ENCODE measurements at places on chromosomes 16 and 17. TPM values are rescaled to one million over a fixed set of nuclear protein-coding genes. Genes with fewer than 3 reads are reported as not detected.
A peak's percentile ranks its signal among the peaks of the same experiment; 100 is the strongest.

Gene CEMP1
- total RNA-seq: not detected

Gene SCNN1G
- total RNA-seq: not detected

Gene KRT31
- total RNA-seq: not detected

- DNase-seq: no peak
Measured at GRCh38 chr16:78458588-78458987, 359.1 kb downstream of the WWOX start.

- DNase-seq: no peak
Measured at GRCh38 chr17:16872351-16873173, 99.4 kb downstream of the TNFRSF13B start.

DNA sequence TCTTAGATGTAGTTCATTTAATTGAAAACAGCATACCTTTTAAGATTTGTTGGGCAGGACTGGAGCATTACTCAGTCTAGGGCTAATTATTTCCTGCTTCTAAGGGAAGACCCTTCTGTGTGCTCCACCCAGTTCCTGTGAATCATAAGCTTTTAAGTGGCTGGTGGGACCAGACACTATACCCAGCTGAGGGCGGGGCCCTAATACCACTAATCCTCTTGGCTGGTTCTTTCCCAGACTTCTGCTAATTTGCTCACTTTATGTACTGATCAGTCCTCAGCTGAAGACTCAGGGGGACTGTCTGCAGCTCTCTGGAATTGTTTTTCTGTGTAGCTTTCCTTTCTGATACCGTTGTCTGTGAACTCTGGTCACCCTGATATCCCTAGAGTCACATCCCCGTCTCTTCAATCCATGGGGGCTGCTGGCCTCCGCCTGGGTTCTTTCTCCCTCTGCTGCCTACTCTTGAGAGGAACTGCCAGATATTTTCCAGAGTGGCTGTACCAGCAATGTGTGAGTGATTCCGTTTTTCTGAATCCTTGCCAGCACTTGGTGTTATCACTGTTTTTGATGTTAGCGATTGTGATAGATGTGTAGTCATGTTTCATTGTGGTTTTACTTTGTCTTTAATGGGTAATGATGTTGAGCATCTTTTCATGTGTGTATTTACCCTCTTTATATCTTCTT lies 35.1 kb downstream of the MFSD11 start:
- DNase-seq: no peak

DNA sequence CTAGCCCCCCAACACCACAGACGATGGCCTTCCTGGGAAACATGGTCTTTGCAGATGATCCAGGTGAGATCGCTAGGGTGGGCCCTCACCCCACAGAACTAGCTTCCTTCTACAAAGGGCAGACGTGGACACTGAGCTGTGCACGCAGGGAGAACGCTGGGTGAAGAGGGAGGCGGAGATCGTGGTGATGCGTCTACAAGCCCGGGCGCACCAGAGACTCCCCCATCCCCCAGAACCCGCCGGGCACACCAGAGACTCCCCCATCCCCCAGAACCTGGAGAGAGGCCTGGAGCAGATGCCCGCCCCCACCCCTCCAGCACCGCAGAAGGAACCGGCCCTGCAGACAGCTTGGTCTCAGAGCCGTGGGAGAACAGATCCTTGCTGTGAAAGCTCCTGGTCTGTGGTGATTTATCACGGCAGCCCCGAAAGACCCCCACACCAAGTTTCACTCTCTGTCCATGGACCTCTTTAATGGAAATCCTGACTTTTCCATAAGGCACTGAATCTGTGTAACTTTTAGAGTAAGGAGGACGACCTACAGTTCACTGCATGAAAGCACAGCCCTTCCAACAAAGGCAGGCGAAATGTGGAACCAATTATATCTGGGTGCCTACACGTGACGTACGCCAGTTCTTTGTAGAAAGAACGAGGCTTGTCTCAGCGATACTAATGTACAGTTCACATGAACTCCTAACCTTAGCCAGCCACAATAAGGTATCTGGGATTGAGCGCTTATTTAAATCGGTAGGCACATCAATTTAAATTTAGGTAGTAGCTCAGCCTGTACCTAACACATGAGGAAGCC lies 88.5 kb downstream of the ANKRD11 start:
- no peak for DNase-seq

GRCh38 chr16:6279286-6279685 lies 1053.4 kb upstream of the RBFOX1 start:
- DNase-seq: no peak

DNA sequence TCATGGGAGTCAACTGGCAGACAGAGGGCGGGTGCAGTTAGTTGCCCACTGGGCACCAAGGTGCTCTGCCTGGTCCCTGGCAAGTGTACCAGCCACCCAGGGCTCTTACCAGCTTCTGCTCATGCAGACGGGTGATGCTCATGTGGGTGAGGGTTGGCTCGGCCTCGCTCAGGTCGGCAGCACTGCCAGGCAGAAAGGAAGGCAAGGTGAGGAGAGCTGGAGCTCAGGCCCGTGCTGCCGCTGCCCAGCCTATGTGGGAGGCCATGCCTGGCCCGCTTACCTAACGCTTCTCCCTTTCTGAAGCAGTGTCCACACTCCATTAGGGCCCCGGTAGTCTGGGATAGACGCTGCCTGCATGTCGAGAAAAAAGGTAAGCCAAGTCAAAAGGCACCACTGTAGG lies 2.6 kb downstream of the SIRT7 start:
- no peak for DNase-seq

GRCh38 chr16:11374255-11374654 lies 29.0 kb downstream of the RMI2 start:
- DNase-seq: no peak

DNA sequence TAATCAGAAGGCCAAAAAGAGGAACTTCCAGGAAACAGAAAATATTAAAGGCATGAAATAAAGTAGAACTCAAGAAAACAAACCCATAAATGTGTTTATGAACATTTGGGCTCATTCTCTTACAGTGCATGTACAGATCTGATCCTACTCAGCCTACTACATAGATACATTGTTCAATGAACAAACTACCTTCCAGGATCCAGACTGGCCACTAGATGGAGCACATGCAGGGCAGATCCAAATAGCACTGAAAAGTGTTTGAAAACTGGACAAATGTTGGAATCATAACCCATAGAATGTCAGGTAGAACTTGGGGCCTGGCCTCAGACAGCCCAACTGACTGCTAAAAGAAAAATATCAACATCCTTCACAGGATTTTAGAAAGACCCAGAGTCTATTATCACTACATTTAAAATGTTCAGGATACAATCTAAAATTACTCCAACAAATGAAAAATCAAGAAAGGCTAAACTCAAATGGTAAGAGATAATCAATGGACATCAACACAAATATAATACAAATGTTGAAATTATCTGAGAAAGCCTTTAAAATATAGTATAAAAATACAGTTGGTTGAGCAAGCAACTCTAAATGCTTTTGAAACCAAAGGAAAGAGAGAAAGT lies 122.4 kb upstream of the NUDT7 start:
- no peak for DNase-seq

GRCh38 chr17:46044286-46044928 lies 45.4 kb downstream of the STH start:
- DNase-seq: peak; percentile 82

GRCh38 chr17:13415871-13416416 lies 185.8 kb downstream of the HS3ST3A1 start:
- DNase-seq: no peak
